Endothelial cell (in vitro differentiated cells): ENCODE measurements at places on chromosomes 11 and 22. TPM values are rescaled to one million over a fixed set of nuclear protein-coding genes. Genes with fewer than 3 reads are reported as not detected.

The FXYD6 gene
- total RNA-seq, result 18.1 TPM

The NRIP3 gene
- 1.4 TPM for total RNA-seq

The TESMIN gene
- 3.4 TPM for total RNA-seq

The OR5B21 gene
- total RNA-seq, result not detected

The ART1 gene
- total RNA-seq, result not detected

The GRIA4 gene
- total RNA-seq, result 8.7 TPM
